NCI-H187 (cell line): ENCODE measurements at places on chromosomes 5 and 9.

- DNase-seq, result no peak
These were observed 2041.4 kb upstream of the CDH9 start for GRCh38 chr5:29079771-29080170.

- DNase-seq, result no peak
These were observed 435.3 kb upstream of the TNC start for GRCh38 chr9:115553060-115553773.

- peak; percentile 47 for DNase-seq
These were observed 139.2 kb upstream of the PALM2AKAP2 start for GRCh38 chr9:109640580-109641371.

GRCh38 chr5:75526070-75526469 lies 14.4 kb downstream of the POLK start:
- DNase-seq, result no peak

GRCh38 chr5:157283434-157283833 lies 17.5 kb downstream of the CYFIP2 start:
- no peak for DNase-seq

GRCh38 chr5:118208031-118208453 lies 780.3 kb downstream of the DTWD2 start:
- no peak for DNase-seq

DNA sequence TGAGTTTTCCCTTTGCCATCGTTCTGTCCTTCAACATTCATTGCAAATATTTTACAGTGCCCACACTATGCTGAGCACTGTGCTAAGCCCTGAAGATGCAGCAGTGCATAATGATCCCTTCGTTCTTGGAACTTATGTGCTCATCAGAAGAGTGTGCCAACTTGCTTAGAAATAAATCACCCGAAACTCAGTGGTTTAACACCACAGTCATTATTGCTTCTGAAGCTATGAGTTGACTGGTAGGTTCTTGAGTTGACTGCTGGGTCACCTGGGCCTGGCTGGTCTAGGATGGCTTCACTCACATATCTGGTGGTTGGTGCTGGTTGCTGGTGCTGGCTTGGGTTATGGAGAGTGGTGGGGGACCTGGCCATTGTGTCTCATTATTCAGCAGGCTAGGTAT lies 20.9 kb downstream of the PCSK5 start:
- no peak for DNase-seq

GRCh38 chr5:119218830-119219782 lies 136.7 kb upstream of the TNFAIP8 start:
- no peak for DNase-seq

DNA sequence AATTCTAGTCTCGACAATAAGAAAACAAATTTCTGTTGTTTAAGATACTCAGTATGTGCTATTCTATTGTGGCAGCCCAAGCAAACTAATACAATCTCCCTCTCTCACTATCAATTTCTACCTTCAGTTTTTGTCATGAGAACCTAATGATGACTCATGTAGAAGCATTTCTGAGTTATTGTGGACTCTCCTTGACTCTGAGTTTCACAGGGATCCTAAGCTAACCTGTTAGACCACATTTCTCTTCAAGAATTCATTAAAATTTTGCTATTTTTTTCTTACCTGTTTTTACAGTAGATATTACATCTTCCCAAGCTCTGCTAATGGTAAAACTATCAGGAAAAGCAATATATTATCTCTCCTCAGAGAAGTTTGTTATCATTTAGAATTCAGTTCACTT lies 599.1 kb upstream of the TYRP1 start:
- no peak for DNase-seq

- no peak for DNase-seq
These were observed 9.5 kb upstream of the PHF19 start for GRCh38 chr9:120886490-120886967.

GRCh38 chr9:4035777-4036176 lies 264.1 kb downstream of the GLIS3 start:
- no peak for DNase-seq

GRCh38 chr5:10482791-10483530 lies 41.3 kb downstream of the ROPN1L start:
- DNase-seq, result no peak

DNA sequence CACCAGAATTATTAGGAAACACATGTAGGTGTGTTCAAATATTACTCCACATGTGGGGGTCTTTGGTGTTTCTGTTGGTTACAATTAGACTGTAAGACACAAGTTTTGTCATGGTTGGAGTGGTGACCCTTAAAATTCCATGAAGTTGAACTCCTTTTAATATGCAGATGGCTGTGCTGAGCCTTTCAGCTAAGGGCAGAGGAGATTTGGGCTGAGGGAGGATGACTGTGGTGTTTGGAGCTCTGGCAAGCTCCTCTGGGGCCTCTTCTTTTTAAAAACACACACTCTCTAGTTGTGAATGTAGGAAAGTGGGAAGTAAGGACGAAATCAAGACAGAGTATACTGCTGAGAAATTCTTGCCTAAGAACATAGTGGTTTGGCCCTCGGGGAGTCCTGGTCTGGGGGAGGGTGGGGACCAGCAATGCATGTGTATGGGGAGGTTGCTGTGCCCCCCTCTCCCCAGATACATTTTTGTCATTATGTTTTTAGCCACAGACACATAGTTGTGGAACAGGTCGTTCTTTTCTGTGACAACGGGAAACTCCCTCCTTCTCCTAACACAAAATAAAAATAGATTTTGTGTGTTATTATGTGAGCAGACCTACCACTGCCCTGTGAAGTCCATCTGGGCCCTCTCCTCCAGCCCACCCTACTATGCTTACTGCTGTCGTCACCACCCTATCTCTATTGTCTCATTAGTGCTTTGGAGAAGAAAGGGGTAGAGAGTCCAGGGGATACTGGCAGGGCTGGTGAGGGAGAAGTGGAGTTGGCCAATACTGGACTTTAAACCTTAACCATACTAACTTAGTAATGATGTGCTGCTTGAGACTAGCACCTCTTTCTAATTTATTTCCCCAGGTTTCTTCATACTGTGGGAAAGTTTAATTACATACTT lies 10.0 kb downstream of the SMARCA2 start:
- DNase-seq, result no peak

DNA sequence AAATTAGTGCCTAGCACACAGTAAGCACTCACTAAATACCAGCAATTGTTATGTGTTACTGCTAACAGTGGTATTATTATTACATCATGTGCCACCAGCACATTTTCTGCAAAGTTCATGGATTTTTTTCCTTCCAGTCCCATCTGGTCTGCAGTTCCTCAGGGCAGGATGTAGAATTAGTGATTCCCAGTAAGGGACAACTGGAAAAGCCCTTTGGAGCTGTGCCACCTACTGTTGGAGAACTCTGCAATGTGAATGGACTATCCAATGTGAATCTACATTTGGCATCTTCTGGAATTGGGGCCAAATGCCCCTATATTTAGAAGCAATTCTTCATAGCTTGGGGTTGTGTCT lies 154.0 kb downstream of the CDH6 start:
- no peak for DNase-seq

- no peak for DNase-seq
These were observed 118.2 kb downstream of the HSD17B3 start for GRCh38 chr9:96183751-96184150.

- no peak for DNase-seq
These were observed 70.3 kb upstream of the TRPM3 start for GRCh38 chr9:71191708-71192107.

GRCh38 chr5:76084496-76085242 lies 1.5 kb downstream of the SV2C start:
- DNase-seq, result no peak

- peak; percentile 10 for DNase-seq
These were observed 41.9 kb downstream of the SLC22A5 start for GRCh38 chr5:132411304-132412013.

- DNase-seq, result peak; percentile 74
These were observed 7.7 kb upstream of the CFAP157 start for GRCh38 chr9:127698985-127699670.

- DNase-seq, result no peak
These were observed 41.4 kb downstream of the DUSP1 start for GRCh38 chr5:172729588-172729987.

GRCh38 chr9:121120386-121120785 lies 45.6 kb downstream of the CNTRL start:
- DNase-seq, result no peak

DNA sequence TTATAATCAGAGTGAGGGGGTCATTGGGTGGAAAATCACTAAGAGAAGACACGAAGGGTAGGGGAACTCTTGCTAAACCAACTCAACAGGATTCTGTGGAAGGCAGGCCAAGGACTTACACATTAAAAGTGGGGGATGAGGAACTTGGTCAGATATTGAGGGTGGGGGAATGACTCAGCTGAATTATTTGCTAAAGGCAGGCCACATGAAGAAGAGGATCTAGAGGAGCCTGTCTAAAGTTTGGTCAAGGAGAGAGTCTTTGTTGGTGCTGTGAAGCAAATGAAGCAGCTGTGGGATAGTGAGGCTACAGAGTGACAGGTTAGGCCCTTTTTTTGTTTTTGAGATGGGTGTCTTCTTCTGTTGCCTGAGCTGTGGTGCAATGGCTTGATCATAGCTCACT lies 63.9 kb upstream of the SPRY4 start:
- no peak for DNase-seq

DNA sequence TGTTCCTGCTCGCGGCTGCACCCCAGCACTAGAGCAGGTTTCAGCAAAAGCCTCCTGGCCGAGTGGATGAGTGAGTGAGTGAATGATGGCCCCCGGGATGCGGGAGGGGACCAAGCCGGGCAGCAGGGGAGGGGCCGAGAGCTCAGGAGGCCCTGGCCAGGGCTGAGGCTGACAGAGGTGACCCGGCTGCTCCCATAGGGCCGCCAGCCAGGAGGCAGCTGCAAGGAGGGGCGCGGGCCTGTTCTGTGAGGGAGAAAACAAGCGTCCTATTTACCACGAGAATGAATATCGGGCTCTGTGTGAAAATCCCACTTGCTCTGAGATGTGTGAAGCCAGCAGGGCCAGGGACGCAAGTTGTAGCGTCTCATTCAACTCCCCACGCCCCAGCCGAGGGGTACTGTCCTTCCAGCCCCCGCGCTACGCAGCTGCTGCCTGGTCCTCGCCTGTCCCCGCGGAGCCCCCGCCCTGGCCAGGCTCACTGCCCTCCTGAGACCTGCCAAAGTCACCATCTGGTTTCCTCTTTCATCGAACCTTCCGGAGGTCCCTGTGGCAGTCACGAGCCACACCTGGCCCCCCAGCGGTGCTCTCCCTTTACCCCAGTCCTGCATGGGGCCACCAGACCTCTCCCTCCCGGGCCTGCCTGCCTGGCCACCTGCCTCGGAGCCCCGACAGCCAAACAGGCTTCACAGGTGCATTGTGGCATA lies 38.8 kb downstream of the RASGEF1C start:
- DNase-seq, result no peak

DNA sequence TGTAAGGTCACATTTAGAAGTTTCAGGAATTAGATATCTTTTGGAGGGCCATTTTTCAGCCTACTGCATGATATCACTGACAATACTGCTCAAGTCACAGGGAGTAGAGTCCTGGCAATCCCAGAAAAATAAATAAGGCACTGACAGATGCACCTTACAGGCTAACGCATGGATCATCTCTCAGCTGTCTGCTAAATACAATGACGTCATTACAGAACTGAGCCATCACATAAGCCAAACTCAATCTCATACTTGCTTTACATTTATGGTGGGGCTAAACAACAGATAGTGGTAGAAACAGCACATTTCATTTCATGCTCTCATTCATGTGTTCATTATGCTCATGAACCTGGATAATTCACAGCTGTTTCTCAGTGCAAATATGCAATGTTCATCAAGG lies 243.7 kb downstream of the SEMA5A start:
- DNase-seq, result no peak

DNA sequence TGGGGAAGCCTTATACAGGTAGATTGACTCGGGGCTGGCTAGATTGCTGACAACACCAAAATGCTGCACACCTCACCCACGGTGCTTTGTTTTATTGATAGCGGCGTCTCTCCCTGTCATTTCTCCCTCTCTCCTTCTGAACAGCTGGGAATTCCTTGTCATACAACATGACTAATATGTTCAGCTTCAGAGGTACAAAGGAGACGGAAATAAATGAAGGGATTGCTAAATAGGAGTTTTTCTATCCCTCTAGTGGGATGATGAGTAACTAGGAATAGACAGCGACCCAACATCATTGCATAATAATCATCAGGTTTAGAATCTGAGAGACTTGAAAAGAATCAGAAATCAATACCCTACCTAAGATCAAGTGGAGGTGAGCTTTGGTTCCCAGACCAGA lies 337.7 kb upstream of the PANK3 start:
- DNase-seq, result no peak

- no peak for DNase-seq
These were observed 39.3 kb downstream of the PTCH1 start for GRCh38 chr9:95477441-95477840.

GRCh38 chr9:91495450-91495849 lies 71.8 kb upstream of the NFIL3 start:
- DNase-seq, result no peak

DNA sequence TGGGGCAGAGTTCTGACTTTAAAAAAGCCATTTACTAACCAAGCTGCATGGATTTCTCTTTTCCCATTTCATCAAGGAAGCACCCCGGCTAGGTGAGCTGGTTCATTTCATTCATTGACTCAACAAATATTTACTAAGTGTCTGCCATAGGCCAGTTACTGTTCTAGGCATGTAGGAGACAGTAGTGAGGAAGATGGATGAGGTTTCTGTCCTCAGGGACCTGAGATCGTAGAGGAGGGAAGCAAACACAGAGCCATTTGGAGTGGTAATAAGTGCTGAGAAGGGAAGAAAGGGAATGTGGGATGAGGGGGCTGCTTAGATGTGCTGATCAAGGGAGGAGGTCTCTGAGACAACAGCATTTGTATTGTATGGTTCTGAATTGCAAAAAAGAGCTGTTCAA lies 120.4 kb downstream of the C9orf152 start:
- peak; percentile 50 for DNase-seq

DNA sequence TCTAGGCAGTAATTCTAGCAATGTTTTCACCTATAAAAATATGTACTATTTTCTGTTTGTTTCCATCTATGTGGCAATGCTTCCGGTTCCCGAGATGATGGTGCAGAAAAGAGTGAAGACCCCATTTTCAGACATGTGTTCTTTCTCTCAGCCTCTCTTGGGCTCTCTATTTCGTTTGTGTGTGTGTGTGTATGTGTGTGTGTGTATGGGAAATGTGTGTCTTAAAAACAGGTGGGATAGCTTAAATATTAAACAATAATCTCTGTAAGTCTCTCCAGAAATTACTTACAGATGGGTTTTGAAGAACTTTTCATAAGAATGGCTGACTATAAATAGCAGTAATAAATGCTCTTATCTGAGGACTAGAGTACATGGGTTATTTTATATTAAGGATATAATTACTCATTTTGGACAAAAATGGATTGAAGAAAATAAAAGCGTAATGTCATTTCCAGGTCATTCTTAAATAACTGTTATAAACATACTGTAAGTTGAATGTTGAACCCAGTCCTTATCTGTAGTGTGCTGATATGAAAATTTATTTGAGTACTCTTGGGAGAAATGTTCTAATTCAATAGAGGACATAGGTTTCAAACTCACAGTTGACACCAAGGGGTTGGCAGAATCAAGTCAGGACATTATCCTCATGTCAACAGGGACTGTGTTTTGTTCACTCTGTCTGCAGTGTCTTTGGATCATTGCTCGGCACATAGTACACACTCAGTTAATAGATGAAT lies 31.1 kb downstream of the PCSK5 start:
- DNase-seq, result no peak
